ENCODE measurements at places on chromosomes 6 and 20.

DNA sequence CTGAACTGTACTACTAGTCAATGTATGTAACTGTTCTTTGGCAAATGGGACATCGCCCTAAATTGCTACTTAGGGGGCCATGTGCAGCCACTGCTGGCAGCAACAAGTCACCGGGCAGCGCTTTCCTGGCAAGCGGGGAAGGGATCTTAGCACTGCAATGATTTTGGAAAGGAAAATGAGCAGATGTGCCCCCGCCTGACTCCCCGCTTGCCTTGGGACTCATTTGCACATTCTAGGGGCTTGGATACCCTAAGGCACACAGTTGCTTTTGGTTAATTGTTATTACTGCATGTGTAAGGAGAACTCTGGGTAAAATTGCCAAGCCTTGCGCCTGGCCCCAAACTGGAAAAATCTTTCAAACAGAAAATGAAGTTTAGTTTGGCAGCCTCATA lies 32.2 kb downstream of the CD83 start:
- no peak for DNase-seq

DNA sequence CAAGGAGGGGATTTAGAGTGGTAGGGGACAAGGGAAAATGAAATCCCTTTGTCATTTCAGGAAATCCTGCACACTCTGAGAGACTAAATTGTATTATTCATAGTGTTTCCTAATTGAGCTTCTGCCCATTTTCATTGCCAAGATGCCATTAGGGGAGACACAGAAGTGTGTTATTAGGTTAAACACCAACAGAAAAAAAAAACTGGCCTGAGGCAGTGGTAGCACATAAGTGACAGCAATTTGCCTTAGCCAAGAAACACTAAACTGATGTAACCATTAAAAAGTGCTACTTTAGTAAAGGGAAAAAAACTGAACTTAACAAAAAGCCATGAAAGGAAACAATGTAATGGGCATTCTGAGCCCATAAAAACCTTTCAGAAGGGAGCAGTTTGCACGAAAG lies 270.5 kb upstream of the PLN start:
- DNase-seq = no peak

DNA sequence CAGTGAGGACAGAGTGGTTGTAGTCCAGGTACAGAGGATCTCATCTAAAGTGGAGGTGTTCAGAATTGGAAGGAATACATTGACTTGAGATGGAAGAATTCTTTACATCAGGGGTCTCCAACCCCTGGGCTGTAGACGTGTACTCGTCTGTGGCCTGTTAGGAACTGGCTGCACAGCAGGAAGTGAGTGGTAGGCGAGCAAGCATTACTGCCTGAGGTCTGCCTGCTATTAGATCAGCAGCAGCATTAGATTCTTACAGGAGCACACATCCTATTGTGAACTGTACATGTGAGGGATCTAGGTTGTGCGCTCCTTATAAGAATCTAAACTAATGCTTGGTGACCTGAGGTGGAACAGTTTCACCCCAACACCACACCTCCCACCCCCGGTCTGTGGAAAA lies 121.1 kb downstream of the CDKAL1 start:
- DNase-seq = no peak

GRCh38 chr6:93017213-93017612 lies 402.1 kb downstream of the EPHA7 start:
- DNase-seq = no peak

GRCh38 chr6:34082348-34082747 lies 63.5 kb downstream of the GRM4 start:
- DNase-seq = no peak

DNA sequence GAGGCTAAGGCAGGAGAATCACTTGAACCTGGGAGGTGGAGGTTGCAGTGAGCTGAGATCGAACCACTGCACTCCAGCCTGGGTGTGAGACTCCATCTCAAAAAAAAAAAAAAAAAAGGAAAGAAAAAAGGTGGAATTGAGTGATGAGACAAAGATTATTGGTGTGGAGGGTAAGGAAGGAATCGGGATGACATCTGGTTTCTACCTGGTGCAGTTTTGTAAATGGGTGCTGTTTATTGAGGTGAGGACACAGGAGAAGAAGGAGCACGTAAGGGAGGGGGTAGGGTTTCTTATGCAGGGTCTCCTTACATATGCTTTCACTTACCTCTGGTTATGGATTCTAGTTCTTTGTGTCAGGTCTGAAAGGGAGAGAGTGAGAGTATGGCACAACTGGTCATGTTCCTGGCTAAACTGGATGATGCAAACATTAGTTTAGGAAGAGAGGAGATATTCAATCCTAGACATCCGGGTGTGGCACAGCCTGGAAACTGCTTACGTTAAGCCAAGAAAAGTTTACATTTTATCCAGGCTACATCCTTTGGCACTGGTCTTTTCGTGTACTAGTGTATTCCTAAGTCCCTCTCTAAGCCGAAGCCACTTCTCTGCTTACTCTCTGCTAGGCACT lies 5.4 kb downstream of the RALY start:
- no peak for DNase-seq

All from NCI-H1436 (cell line).